Natural killer cell (primary cell): ENCODE measurements at places on chromosomes 7 and 10. TPM values are rescaled to one million over a fixed set of nuclear protein-coding genes. Genes with fewer than 3 reads are reported as not detected.

GRCh38 chr10:35959252-35959651 is 317.2 kb upstream of the FZD8 start:
- no peaks in the 10 kb centered on the region for H3K36me3 ChIP-seq
- H3K4me1 ChIP-seq = no peaks in the 10 kb centered on the region
- H3K4me3 ChIP-seq = no peak overlapping the region
- no peaks in the 10 kb centered on the region for H3K27me3 ChIP-seq

The TEX36 gene
- not detected for total RNA-seq

- H3K27me3 ChIP-seq = no peaks in the 10 kb centered on the region
- H3K4me3 ChIP-seq = no peak overlapping the region
- H3K36me3 ChIP-seq = no peaks in the 10 kb centered on the region
- no peaks in the 10 kb centered on the region for H3K4me1 ChIP-seq
These were observed 669.5 kb upstream of the GRM3 start for GRCh38 chr7:85974176-85974575.

- no peak overlapping the region for H3K4me3 ChIP-seq
- DNase-seq = no peak
- H3K27ac ChIP-seq = no peak overlapping the region
- no peaks in the 10 kb centered on the region for H3K4me1 ChIP-seq
These were observed 222.9 kb downstream of the CHRM2 start for GRCh38 chr7:137091396-137091795.

GRCh38 chr10:983401-983800 is 4.8 kb upstream of the GTPBP4 start:
- H3K27me3 ChIP-seq = no peaks in the 10 kb centered on the region
- H3K4me1 ChIP-seq = peaks cover 9% of the 10 kb centered on the region
- no peaks in the 10 kb centered on the region for H3K36me3 ChIP-seq
- no peak overlapping the region for H3K4me3 ChIP-seq
- no peak for DNase-seq

The MKLN1 gene
- 59.1 TPM for total RNA-seq

The DLG5 gene
- total RNA-seq = 75.0 TPM

The GFRA1 gene
- total RNA-seq = not detected

GRCh38 chr10:111127081-111127848 is 50.4 kb downstream of the ADRA2A start:
- H3K27me3 ChIP-seq = no peaks in the 10 kb centered on the region
- no peaks in the 10 kb centered on the region for H3K4me1 ChIP-seq
- no peak overlapping the region for H3K27ac ChIP-seq
- DNase-seq = no peak
- H3K4me3 ChIP-seq = no peak overlapping the region
- no peaks in the 10 kb centered on the region for H3K36me3 ChIP-seq

The GATA3 gene
- total RNA-seq = 68.8 TPM

DNA sequence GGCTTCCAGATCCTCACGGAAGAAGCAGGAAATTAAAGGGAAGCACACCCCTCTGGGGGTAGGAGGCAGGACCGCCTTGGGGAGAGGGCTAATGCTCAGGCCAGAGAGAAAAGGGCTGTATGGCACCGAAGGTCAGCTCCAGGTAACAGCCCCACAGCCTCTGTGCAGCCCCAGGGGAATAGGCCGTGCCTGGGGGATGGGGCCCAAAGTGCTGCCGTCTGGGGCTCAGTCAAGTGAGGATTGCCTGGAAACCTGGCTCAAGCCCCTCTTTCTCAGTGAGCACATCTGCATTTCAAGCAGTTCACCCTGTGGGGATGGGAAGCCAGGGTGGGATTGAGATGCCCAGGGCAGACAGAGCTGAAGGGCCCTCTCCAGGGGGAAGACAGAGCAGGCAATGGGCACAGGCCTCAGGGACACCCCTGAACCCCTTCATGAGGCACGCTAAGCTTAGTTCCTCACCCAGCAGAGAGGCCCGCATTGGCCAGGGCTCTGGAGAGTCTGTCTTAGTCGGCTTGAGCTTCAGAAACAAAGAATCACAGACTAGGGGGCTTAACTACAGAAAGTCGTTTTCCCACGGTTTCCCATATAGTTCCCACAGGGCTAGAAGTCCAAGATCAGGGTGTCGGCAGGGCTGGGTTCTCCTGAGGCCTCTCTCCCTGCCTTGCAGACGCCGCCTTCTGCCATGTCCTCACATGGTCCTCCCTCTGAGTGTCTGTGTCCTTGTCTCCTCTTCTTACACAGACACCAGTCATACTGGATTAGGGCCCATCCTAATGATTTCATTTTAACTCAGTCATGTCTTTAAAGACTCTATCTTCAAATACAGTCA is 118.2 kb downstream of the PTPN20 start:
- no peak overlapping the region for H3K27ac ChIP-seq
- no peaks in the 10 kb centered on the region for H3K4me1 ChIP-seq

- no peak for DNase-seq
- H3K27me3 ChIP-seq = peaks cover 5% of the 10 kb centered on the region
- no peaks in the 10 kb centered on the region for H3K36me3 ChIP-seq
- no peaks in the 10 kb centered on the region for H3K4me1 ChIP-seq
- H3K27ac ChIP-seq = no peak overlapping the region
These were observed 129.0 kb downstream of the HERPUD2 start for GRCh38 chr7:35565927-35566326.

- H3K27me3 ChIP-seq = no peaks in the 10 kb centered on the region
- no peaks in the 10 kb centered on the region for H3K36me3 ChIP-seq
- DNase-seq = no peak
- no peak overlapping the region for H3K27ac ChIP-seq
- no peaks in the 10 kb centered on the region for H3K4me1 ChIP-seq
These were observed 1212.4 kb downstream of the SORCS1 start for GRCh38 chr10:105952153-105952552.

The CYTH3 gene
- 13.6 TPM for total RNA-seq

DNA sequence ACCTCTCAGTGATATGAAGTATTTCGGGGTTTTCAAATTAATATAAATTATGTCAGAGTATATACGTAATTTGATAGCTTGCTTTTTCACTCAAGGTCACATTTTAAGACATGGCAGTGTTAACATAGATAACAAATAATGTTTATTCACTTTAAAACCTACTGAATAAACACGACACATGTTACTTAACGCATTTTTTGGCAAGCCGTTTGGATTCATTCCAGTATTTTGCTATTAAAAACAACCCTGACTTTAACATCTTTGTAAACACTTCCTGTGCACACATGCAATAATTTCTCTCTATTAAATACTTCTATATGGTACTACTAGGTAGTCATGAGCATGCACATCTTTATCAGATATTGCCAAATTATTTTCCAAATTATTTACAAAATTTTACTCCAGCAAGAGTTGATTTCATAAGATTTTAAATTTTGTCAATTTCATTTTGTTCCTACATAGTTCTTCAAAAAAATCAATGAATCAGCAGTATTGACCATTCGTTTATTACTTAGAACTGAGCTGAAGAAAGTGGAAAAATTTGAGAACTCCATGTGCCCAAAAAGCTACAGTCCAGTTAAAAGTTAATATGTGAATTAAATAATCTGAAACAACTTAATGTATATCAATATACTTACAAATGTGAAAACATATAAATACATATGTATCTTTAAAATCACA is 26.8 kb upstream of the THSD7A start:
- H3K4me1 ChIP-seq = no peaks in the 10 kb centered on the region
- no peak overlapping the region for H3K27ac ChIP-seq
- H3K27me3 ChIP-seq = no peaks in the 10 kb centered on the region
- DNase-seq = no peak
- no peak overlapping the region for H3K4me3 ChIP-seq

The ANKRD61 gene
- not detected for total RNA-seq

GRCh38 chr7:81583090-81583489 is 186.8 kb downstream of the HGF start:
- H3K4me1 ChIP-seq = no peaks in the 10 kb centered on the region
- DNase-seq = no peak
- H3K27ac ChIP-seq = no peak overlapping the region
- no peaks in the 10 kb centered on the region for H3K27me3 ChIP-seq
- no peak overlapping the region for H3K4me3 ChIP-seq

GRCh38 chr7:4682621-4683042 is 537 bp downstream of the FOXK1 start:
- H3K36me3 ChIP-seq = no peaks in the 10 kb centered on the region
- peak; percentile 47 for DNase-seq
- peak overlapping the region; percentile 76 for H3K27ac ChIP-seq

DNA sequence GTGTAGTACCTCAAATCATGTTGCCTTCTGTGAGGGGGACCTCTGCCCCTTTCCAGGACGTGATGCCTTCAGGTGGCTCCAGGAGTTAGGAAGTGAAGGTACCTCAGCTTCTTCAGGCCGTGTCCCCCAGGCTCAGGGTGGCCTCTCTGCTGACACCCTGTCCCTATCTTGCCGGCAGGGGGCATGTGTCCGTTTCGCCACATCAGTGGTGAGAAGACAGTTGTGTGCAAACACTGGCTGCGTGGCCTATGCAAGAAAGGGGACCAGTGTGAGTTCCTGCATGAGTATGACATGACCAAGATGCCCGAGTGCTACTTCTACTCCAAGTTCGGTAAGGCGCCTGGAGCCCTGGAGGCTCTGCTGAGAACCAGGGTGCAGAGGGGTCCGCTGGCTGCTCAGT is 9.2 kb downstream of the CPSF4 start:
- H3K4me1 ChIP-seq = no peaks in the 10 kb centered on the region
- H3K4me3 ChIP-seq = no peak overlapping the region
- DNase-seq = no peak
- H3K36me3 ChIP-seq = peaks cover 46% of the 10 kb centered on the region
- no peaks in the 10 kb centered on the region for H3K27me3 ChIP-seq
- no peak overlapping the region for H3K27ac ChIP-seq

The ADAM22 gene
- total RNA-seq = 3.7 TPM

The ZNF853 gene
- total RNA-seq = 9.7 TPM

- H3K27ac ChIP-seq = no peak overlapping the region
- no peak overlapping the region for H3K4me3 ChIP-seq
- peaks cover 27% of the 10 kb centered on the region for H3K4me1 ChIP-seq
- no peak for DNase-seq
- H3K36me3 ChIP-seq = no peaks in the 10 kb centered on the region
These were observed 43.0 kb upstream of the NMT2 start for GRCh38 chr10:15211464-15211979.

The ZNF746 gene
- total RNA-seq = 41.4 TPM

GRCh38 chr7:50145801-50146338 is 52.8 kb upstream of the ZPBP start:
- peaks cover 9% of the 10 kb centered on the region for H3K4me1 ChIP-seq
- no peaks in the 10 kb centered on the region for H3K27me3 ChIP-seq
- no peak overlapping the region for H3K4me3 ChIP-seq
- H3K27ac ChIP-seq = no peak overlapping the region
- no peak for DNase-seq

- DNase-seq = no peak
- no peaks in the 10 kb centered on the region for H3K36me3 ChIP-seq
- no peaks in the 10 kb centered on the region for H3K27me3 ChIP-seq
- peak overlapping the region; percentile 54 for H3K27ac ChIP-seq
These were observed 279.9 kb downstream of the NEBL start for GRCh38 chr10:20616918-20617810.

- H3K4me1 ChIP-seq = peaks cover 14% of the 10 kb centered on the region
- no peaks in the 10 kb centered on the region for H3K27me3 ChIP-seq
- DNase-seq = no peak
- H3K4me3 ChIP-seq = no peak overlapping the region
- no peak overlapping the region for H3K27ac ChIP-seq
- H3K36me3 ChIP-seq = peaks cover 56% of the 10 kb centered on the region
These were observed 2.8 kb downstream of the COPS6 start for GRCh38 chr7:100091411-100092181.

The TUBB8 gene
- not detected for total RNA-seq

GRCh38 chr10:30705101-30705624 is 75.6 kb upstream of the LYZL2 start:
- H3K27ac ChIP-seq = peak overlapping the region; percentile 67
- H3K4me1 ChIP-seq = peaks cover 48% of the 10 kb centered on the region
- H3K36me3 ChIP-seq = no peaks in the 10 kb centered on the region
- no peaks in the 10 kb centered on the region for H3K27me3 ChIP-seq

- H3K4me3 ChIP-seq = no peak overlapping the region
- H3K27ac ChIP-seq = no peak overlapping the region
- H3K27me3 ChIP-seq = peaks cover 2% of the 10 kb centered on the region
- DNase-seq = peak; percentile 5
These were observed 82.5 kb downstream of the ZNF365 start for GRCh38 chr10:62456611-62457101.
